Small intestine (tissue), 16 donors: ENCODE measurements at places on chromosomes 3 and 15. TPM values are rescaled to one million over a fixed set of nuclear protein-coding genes. Genes with fewer than 3 reads are reported as not detected.

LMAN1L gene
- not detected for polyA plus RNA-seq

ARGFX gene
- polyA plus RNA-seq: not detected

CLRN1 gene
- polyA plus RNA-seq: 0.06 TPM

CP gene
- polyA plus RNA-seq: 0.52 TPM

GDPGP1 gene
- 8.6 TPM for polyA plus RNA-seq

SPESP1 gene
- polyA plus RNA-seq: 1.6 TPM

SUCNR1 gene
- polyA plus RNA-seq: 0.89 TPM

GP9 gene
- polyA plus RNA-seq: 0.06 TPM

RTP3 gene
- not detected for polyA plus RNA-seq

CHCHD4 gene
- 21.9 TPM for polyA plus RNA-seq

DNA sequence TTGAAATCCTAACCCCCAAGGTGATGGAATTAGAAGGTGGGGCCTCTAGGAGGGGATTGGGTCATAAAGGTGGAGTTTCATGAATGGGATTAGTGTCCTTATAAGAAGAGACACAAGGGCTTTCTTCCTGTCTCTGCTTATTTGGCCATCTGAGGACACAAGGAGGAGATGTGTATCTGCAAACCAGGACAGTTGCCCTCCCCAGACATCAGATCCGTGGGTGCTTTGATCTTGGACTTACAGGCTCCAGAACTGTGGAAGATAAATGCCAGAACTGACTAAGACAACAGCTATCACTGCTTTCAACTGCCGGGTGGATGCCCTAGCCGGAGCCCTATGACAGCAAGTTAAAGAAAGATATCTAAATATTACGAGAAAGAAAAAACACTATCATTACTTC is 94.4 kb downstream of the CHRNA7 start:
- H3K27me3 ChIP-seq: no peaks in the 10 kb centered on the region
- DNase-seq: no peak
- H3K36me3 ChIP-seq: no peaks in the 10 kb centered on the region
- no peak overlapping the region for H3K4me3 ChIP-seq
- H3K4me1 ChIP-seq: no peaks in the 10 kb centered on the region

- no peaks in the 10 kb centered on the region for H3K27me3 ChIP-seq
- peaks cover 7% of the 10 kb centered on the region for H3K4me1 ChIP-seq
- no peak overlapping the region for H3K4me3 ChIP-seq
- H3K27ac ChIP-seq: peak overlapping the region; percentile 97
Measured at GRCh38 chr15:31435912-31436628, 109.4 kb downstream of the KLF13 start.

GRCh38 chr3:100289339-100289738 is 28.5 kb downstream of the TBC1D23 start:
- no peak for DNase-seq
- H3K27me3 ChIP-seq: no peaks in the 10 kb centered on the region
- no peaks in the 10 kb centered on the region for H3K4me1 ChIP-seq
- H3K4me3 ChIP-seq: no peak overlapping the region
- H3K36me3 ChIP-seq: peaks cover 7% of the 10 kb centered on the region
- no peak overlapping the region for H3K27ac ChIP-seq

DNA sequence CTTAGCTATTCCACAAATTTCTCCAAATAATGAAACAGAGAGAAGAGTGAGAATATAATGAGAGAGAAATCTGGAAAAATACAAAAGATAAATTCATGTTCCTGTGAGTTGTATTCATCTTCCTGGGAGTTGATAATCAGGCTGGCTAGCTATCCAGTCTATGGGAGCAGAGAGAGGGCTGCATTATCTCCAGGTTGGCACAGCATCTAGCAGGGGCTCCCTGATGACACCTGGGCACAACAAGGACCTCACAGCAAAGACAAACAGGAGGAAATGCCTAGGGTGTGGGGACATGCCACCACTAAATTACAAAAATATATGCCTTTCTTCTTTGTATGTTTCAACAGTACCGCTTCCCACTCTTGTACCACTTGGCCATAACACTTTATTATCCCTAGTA is 1.9 kb downstream of the EHD4 start:
- no peak for DNase-seq
- no peaks in the 10 kb centered on the region for H3K27me3 ChIP-seq
- H3K36me3 ChIP-seq: no peaks in the 10 kb centered on the region
- H3K4me1 ChIP-seq: peaks cover 9% of the 10 kb centered on the region
- no peak overlapping the region for H3K27ac ChIP-seq

- peaks cover 3% of the 10 kb centered on the region for H3K4me1 ChIP-seq
- H3K36me3 ChIP-seq: no peaks in the 10 kb centered on the region
- peaks cover 3% of the 10 kb centered on the region for H3K27me3 ChIP-seq
Measured at GRCh38 chr15:40565333-40566238, 744 bp upstream of the CCDC32 start.

DNA sequence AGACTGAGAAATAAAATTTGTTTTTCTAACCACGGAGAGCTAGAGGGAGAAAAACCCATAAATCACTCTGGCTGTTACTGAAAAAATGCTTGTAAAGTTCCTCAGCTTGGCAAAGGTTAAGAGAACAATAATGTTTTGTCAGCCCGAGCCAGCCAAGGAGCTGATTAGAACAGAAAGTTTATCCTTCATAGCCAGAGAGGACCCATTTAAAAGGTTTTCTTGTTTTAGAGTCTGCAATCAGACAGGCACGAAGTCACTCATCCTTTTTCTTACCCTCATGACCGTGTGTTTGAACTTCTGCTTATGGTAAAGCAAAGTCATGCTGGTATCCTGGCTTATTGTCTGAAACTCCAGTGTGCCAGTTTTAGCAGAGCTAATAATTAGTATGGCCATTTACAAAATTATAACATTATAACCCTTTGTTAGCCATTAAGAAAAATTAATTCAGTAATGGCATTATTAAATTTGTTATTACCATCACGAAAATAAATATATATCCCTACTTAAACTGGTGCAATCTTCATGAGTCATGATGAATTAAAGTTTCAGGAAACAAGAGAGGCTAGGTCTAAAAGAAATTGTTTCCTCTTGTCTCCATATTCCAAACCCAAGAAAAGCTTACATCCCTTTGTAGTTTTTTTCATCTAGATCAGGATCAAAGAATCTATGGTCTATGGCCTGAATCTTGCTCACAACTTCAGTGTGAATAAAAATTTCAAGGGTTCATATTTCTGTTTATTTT is 13.5 kb upstream of the STXBP5L start:
- H3K36me3 ChIP-seq: no peaks in the 10 kb centered on the region
- no peak overlapping the region for H3K4me3 ChIP-seq
- H3K27ac ChIP-seq: no peak overlapping the region
- DNase-seq: no peak

DNA sequence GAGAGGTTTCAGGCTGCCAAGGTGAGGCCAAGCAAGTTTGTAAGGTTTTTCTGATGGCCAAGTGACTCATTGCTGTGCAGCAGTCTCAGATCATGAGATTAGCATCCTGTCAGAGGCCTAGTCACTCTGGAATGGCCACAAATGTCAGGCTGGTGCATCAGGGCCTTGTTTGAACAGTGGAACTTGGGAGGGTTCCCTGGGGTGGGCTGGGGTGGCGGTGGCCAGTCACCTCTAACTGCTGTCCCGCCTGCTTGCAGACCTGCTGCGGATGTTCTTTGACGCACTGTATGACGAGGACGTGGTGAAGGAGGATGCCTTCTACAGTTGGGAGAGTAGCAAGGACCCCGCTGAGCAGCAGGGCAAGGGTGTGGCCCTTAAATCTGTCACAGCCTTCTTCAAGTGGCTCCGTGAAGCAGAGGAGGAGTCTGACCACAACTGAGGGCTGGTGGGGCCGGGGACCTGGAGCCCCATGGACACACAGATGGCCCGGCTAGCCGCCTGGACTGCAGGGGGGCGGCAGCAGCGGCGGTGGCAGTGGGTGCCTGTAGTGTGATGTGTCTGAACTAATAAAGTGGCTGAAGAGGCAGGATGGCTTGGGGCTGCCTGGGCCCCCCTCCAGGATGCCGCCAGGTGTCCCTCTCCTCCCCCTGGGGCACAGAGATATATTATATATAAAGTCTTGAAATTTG is 2.8 kb upstream of the FAM131A start:
- no peak overlapping the region for H3K4me3 ChIP-seq
- H3K4me1 ChIP-seq: no peaks in the 10 kb centered on the region
- peak; percentile 30 for DNase-seq
- peak overlapping the region; percentile 97 for H3K27ac ChIP-seq

GRCh38 chr3:116339441-116340028 is 105.8 kb downstream of the LSAMP start:
- no peak overlapping the region for H3K27ac ChIP-seq
- no peaks in the 10 kb centered on the region for H3K36me3 ChIP-seq
- H3K4me1 ChIP-seq: no peaks in the 10 kb centered on the region
- H3K27me3 ChIP-seq: no peaks in the 10 kb centered on the region

DNA sequence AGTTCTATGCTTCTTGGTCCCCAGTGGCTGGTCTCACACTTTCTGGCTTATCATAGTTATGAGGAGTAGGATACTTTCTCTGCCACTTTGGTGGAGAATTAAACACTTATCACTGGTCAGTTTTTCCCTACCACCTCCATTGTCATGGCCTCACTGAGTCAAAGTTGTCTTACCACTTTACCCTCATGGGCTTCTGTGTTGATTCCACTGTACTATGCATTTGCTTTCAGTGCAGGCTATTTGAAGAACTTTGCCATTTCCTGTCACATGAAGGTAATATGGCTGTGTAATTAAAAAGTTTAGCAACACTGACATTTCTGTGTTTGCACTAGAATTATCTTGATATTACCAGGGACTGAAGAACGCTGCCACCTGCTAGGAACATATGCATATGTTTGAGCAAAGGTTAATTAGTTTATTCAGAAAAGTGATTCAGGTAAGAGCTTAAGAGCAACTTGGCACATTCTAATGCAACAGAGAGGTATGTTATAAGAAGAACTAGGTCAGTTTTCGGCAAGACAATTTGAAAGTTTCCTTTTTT is 377.3 kb downstream of the PDCD6IP start:
- DNase-seq: peak; percentile 78
- no peak overlapping the region for H3K27ac ChIP-seq
- H3K4me1 ChIP-seq: peaks cover 12% of the 10 kb centered on the region
- no peaks in the 10 kb centered on the region for H3K27me3 ChIP-seq

DNA sequence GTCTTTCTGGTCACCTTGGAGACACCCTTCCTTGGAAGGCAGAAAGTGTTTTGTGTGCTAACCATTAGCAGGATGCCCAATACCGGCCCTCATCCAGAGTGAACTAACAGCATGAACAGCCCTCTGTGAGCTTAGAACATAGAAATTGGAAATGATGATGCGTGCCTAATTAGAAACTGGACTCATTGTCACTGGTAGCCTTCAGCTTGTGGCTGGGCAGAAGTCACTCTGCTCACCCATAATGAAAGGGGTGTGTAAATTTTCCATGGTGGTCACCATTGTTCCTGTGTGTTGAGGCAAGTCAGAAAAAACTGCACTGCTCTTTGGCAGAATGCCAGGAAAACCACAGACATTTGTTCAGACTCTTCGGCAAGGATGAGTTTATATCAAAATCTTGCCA is 74.7 kb upstream of the CNTN4 start:
- no peak overlapping the region for H3K4me3 ChIP-seq
- no peaks in the 10 kb centered on the region for H3K27me3 ChIP-seq
- no peaks in the 10 kb centered on the region for H3K36me3 ChIP-seq
- H3K4me1 ChIP-seq: no peaks in the 10 kb centered on the region

GRCh38 chr3:16101295-16102186 is 72.9 kb upstream of the GALNT15 start:
- no peaks in the 10 kb centered on the region for H3K27me3 ChIP-seq
- peak; percentile 96 for DNase-seq
- H3K4me1 ChIP-seq: no peaks in the 10 kb centered on the region
- no peaks in the 10 kb centered on the region for H3K36me3 ChIP-seq
- peak overlapping the region; percentile 59 for H3K27ac ChIP-seq

DNA sequence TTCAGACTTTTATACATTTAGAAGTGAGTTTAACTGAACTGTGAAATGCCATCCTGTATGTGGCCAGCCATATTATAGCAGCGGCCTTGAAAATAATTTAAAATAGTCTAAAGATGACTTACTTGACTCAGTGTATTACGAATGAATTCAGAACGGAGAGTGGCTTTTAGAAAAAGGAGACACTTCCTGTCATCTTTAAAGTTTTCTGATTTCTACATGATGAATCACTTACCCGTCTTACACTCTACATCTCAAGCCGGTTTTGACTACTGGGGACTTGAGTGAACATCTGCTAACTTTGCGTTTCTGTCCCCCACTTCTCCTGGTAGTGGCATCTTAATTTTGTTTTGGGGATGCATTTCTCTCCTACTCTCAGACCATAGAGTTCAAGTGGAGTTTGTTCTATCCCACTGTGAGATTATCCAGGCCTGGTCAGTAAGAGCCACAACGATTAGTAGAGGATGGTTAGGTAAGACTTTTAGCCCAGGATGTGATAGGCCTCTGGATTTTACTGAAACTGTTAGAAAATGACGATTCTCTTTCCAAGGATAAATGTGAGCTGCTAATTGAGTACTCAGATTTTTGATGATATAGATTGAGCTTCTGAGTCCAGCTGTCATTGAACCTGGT is 175.4 kb upstream of the CADPS start:
- no peak overlapping the region for H3K4me3 ChIP-seq
- no peak for DNase-seq
- H3K27me3 ChIP-seq: no peaks in the 10 kb centered on the region

DNA sequence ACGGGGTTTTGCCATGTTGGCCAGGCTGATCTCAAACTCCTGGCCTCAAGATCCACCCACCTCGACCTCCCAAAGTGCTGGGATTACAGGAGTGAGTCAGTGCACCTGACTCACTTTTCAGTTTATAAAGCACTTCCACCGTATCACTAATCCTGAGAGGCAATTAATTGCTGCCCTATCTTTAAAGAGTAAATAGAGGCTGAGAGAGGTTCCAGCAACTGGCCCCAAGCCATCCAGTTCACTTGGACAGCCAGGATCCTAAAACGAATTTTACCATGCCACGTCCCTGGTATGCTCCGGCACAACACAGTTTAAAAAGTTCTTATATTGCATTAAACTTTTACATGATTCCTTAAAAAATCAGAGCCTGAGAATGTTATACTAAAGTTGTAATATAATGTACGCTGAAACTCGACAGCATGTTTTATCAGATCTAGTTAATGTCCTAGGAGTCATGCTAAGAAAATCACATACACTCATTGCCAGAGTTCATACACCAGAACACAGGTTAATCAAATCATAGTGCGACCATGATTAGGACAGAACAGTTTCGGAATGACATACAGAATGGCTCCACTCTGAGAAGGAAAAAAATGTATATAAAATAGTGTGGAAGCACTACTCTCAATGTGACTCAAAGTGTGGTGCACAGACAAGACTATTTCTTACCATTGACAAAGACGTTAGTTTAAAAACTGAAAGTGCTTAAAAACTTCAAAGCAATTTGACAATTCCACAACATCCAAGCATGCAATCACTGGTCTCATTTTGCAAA is 125.4 kb downstream of the ULK4 start:
- no peaks in the 10 kb centered on the region for H3K36me3 ChIP-seq
- peak; percentile 79 for DNase-seq
- H3K27ac ChIP-seq: no peak overlapping the region
- peak overlapping the region; percentile 15 for H3K4me3 ChIP-seq
- no peaks in the 10 kb centered on the region for H3K4me1 ChIP-seq
- no peaks in the 10 kb centered on the region for H3K27me3 ChIP-seq

DNA sequence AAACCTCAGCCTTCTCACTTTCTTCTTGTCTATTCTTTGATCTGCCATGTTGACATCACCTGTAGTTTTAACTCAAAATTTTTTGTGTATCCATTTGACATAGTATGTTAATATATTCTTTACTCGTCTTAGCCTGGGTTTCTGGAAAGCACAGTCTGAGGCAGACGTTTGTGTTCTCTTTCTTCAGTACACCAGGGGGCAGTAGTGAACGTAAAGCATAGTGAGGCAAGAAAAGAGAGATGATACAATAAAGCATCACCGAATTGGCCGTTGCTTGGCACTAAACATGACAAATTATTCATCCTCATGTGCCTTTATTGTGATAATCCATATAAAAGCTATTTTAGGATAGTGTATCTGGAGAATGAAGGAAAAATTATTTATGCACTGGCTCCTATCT is 141.0 kb upstream of the MYRIP start:
- H3K27me3 ChIP-seq: no peaks in the 10 kb centered on the region
- H3K4me1 ChIP-seq: no peaks in the 10 kb centered on the region
- H3K27ac ChIP-seq: no peak overlapping the region
- no peak overlapping the region for H3K4me3 ChIP-seq
- no peaks in the 10 kb centered on the region for H3K36me3 ChIP-seq
